ENCODE measurements at places on chromosomes 16 and 17.

DNA sequence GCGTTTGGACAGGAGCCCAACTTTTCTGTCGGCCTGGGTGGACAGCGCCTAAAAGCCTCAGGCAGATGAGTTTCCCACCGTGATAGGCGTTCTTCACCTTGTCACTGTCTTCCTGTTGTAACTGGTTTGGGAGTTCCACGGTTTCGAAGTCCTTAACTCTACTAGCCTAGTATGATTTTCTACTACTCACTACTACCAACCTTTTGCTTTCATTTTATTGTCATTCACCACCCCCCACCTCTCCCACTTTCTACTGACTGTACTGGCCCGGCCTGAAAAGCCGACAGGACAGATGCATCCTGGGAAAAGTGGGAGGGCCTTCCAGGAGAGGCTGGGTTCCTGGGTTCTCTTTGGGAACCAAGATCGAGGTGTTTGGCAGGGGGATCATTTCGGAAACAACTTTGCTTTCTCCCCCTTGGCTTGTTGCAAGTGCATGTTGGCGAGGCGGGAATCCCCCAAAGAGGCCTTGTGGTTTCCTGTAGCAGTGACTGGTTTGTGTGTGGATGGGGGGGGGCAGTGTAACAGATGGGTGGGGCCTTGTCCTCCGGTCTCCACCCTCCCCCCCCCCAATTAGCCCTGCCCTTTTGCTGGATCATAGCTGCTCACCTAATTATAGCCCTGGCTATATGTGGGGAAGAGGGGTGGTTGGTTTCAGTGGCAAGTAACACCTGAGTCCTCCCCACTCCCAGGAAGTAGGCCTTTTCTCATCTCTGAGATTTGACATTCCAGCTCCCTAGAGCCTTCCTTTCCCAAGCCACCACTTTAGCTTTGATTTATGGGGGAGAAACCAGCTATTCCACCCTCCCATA, 1.4 kb downstream of the EIF5A start:
- DNase-seq, result peak; percentile 86

- no peak for DNase-seq
These were observed 6.4 kb downstream of the G6PC3 start for GRCh38 chr17:44076716-44077594.

- peak; percentile 6 for DNase-seq
These were observed 26.8 kb upstream of the HOXB13 start for GRCh38 chr17:48755356-48755755.

DNA sequence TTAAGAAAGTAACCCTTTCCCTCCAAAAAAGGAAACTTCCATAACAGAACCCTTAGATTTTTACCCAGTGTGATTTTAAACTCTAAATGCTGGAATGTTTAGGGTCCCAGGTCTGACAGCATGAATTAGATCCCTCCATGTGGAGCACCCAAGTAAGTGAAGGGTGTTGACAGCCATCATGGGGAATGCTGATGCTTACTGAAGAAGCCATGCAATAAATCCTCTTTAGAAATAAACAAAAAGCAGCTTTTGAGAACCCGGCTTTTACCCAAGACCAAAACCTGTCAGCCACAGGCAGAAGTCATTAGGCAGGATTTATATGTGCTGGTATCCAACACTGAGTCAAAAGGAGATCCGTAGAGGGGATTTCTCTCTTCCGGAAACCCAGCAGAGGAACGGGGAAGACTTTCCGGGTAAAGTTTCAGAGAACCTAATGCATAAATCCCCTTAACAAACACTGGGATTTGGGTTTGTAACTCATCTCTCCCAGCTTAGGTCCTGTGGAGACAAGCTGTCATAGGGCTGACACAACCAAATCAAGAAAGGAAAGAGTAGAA, 287.5 kb downstream of the IRX3 start:
- no peak for DNase-seq

- no peak for DNase-seq
These were observed 72.1 kb upstream of the LYRM9 start for GRCh38 chr17:27965224-27965623.

GRCh38 chr17:63694229-63694949, 5.5 kb downstream of the LIMD2 start:
- no peak for DNase-seq

- DNase-seq, result no peak
These were observed 56.7 kb upstream of the NOG start for GRCh38 chr17:56536766-56537165.

GRCh38 chr17:58970609-58971450, 135.8 kb downstream of the TRIM37 start:
- no peak for DNase-seq

DNA sequence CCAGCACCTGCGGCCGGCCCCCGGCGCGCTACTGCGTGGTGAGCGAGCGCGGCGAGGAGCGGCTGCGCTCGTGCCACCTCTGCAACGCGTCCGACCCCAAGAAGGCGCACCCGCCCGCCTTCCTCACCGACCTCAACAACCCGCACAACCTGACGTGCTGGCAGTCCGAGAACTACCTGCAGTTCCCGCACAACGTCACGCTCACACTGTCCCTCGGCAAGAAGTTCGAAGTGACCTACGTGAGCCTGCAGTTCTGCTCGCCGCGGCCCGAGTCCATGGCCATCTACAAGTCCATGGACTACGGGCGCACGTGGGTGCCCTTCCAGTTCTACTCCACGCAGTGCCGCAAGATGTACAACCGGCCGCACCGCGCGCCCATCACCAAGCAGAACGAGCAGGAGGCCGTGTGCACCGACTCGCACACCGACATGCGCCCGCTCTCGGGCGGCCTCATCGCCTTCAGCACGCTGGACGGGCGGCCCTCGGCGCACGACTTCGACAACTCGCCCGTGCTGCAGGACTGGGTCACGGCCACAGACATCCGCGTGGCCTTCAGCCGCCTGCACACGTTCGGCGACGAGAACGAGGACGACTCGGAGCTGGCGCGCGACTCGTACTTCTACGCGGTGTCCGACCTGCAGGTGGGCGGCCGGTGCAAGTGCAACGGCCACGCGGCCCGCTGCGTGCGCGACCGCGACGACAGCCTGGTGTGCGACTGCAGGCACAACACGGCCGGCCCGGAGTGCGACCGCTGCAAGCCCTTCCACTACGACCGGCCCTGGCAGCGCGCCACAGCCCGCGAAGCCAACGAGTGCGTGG, 1.5 kb downstream of the NTN1 start:
- peak; percentile 66 for DNase-seq

DNA sequence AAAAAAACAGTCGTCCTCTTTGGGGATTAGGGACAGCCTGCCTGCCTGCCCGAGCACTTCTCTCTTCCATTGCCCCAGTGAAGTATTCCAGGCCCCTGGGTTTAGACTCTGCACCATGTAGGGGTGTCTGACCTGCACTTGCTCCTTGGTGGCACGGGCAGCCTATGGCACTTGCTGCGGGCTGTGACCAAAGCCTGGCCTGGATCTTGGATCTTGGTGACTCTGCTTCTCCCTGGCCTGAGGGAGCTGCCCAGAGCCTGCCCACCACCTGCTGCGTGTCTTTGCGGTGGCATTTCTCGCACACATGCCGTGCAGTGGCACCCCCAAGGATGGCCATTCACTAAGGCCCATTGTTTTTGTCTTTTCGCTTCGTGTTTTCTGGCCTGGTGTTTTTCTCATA, 6.1 kb upstream of the STH start:
- DNase-seq, result no peak

DNA sequence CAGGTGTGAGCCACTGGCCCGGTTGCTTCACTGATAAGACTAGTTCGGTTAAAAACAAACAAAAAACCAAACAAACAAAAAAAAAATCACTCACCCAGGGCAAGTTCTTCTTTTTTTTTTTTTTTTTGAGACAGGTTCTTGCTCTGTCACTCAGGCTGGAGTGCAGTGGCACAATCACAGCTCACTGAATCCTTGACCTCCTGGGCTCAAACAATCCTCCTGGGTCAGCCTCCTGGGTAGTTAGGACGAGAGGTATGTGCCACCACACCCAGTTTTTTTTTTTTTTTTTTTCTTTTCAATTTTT, 119.5 kb upstream of the CORO6 start:
- no peak for DNase-seq

DNA sequence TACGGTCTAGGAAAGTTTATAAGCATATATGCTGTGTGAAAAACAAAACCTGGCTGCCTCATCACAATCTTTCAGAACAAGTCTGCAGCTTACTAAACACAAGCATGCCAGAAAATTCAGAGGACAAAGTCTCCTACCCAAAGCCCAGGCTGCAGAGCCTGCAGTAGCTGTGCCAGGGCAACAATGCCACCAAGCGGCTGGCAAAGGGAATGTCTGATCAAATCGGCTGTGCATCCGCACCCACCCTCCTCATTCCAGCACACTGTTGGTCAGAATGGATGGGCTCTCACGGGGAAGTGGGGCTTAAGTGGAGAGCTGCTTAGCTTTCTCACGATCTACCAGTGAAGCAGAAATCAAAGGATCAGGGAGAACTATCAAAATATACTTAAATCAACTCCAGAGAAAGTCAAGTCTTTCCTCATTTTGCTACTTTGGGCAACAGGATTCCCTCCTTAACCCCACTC, 73.5 kb downstream of the CYTH1 start:
- peak; percentile 55 for DNase-seq

- no peak for DNase-seq
These were observed 120.5 kb downstream of the MAF start for GRCh38 chr16:79480056-79480455.

DNA sequence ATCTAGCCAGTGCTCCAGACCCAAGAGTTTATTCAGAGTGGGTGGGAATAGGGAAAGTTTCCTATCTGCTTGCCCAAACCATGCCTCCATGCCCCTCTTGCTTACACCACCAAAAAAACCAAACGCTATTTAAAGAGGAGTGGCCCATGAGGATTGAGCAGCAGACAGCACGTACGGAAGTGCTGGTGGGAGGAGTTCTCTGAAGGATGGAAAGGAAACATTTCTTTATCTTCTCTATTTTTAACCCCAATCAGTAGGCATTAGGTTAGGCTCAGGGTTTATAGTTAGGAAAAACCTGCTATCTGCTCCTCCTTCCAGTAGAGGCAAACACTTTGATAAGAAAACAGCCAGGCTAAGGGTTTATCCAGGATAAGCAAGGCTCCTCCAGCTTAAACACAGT, 235.3 kb downstream of the ZFHX3 start:
- DNase-seq, result no peak

DNA sequence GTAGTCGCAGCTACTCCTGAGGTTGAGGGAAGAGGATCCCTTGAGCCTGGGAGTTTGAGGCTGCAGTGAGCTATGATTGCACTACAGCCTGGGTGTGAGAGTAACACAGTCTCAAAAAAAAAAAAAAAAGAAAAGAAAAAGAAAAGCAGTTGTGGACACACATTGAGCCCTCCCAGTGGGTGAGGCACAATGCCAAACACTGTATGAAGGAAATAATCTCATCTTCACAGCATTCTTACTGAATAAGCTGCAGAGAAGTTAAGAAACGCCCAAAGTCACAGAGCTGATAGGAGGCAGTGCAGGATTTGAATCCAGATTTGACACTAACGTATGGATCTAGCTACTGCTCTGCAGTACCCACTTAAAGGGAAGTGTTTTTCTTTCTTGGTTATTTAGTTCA, 5.9 kb upstream of the LYZL6 start:
- DNase-seq, result no peak

DNA sequence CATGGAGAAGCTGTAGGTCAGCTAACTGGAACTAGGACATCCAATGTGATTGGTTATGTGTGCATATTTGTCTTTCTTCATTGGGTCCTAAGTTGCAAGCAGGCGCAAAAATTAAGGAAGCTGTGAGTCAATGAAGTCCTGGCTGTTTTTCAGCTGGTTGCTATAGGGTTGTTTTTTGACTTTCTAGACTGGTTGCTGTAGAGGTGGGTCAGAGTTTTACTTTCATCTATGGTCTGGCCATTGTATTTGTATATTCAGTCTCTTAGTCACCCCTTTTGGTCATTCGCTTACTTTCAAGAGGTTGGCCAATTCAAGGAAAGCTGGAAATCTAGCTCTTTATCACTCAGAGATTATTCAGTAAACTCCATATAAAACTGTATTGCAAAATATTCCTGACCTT, 62.0 kb upstream of the AMZ2 start:
- DNase-seq, result peak; percentile 33

- no peak for DNase-seq
These were observed 9.9 kb upstream of the WFIKKN1 start for GRCh38 chr16:620700-621525.

DNA sequence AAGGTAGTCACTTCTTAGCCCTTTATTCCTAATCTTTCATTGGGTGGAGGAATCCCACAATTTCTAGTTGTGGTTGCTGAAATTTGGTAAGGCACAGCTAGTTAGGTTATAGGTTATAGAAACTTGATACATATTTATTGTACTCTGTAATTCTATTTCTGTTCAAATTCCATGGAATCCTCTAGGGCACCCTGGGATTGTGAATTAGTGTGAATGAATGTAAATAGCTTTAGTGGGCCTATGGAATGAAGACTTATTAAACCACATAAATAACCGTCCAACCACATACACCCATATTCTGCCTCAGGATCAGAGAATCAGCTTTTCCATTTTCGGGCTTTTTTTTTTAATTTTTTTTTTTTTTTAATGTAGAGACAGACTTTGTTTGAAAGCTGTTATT, 9.2 kb downstream of the TANC2 start:
- no peak for DNase-seq

DNA sequence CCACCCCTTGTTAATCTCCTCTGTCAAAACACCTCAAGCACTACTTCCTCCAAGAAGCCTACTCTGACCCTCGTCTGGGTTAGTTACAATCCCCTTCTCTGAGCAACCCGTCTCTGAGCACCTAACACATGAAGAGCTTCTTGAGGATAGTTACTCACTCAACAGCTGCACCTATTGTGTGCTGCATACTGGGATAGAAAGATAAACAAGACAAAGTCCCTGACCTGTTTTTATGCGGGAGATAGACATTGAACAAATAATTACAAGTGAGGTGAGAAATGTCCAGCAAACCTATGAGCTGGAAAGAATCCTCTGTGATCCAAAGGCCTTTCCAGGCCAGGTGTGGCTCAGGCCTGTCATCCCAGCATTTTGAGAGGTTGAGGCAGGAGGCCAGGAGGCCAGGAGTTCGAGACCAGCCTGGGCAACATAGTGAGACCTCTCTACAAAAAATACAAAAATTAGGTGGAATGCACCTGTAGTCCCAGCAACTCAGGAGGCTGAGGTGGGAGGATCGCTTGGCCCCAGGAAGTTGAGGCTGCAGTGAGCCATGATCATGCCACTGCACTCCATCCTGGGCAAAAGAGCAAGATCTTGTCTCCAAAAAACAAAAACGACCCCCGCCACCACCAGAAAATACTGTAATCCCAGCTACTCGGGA, 5.5 kb upstream of the ZNF771 start:
- no peak for DNase-seq

DNA sequence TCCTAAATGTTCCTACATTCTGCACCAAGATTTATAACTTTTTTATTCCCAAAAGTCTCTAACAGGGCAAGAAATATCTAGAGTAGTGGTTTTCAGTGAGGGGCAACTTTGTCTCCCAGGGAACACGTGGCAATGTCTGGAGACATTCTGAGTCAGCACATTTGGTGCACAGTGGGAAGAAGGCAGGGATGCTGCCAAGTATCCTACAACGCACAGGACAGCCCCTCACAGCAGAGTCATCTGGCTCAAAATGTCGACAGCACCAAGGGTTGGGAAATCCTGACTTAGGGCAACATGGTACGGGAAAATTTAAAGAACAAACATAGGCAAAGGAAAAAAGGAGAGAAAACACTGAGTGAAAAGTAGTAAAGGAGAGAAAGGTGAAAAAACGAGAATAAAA, 61.8 kb downstream of the SMG6 start:
- DNase-seq, result no peak

- peak; percentile 1 for DNase-seq
These were observed 2.0 kb downstream of the CD79B start for GRCh38 chr17:63929860-63930766.

Data from GM20000 (cell line).